ENCODE measurements at places on chromosomes 4 and X.

DNA sequence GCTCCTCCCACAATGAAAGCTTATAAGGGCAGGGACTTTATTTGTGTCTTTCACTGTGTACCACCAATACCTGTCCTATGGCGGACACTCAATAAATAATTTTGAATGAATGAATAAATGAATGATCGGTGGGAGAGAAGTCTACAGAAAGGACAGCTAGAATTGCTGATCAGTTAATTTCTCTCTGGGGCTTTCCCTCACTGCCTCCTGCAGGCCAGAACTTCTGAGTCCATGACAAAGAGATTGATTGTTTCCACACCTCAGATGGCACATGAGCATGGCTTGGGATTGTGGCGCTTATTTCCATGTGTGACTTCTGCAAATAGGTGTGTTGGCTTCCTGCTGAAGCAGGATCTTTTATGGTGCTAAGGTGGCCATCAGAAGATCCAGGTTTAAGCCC, 6.3 kb downstream of the FAM47E start:
- no peak for DNase-seq

DNA sequence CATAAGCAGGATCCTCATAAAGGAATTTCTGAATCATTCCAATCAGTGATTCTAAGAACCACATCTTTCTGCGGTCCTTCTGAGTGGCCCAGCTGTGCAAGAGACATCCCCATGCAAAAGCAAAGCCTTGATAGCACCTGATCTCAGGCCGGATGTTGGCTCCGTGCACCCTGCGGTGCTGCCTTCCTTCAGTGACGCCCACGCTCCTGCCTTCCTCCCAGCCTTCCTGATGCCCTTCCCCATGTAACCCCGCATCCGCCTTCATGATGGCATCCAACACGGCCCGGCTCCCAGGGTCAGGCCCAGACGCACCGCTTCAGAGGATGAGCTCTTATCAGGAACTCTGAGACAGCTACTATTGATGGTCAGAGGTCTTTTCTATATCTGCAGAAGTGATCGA, 20.4 kb upstream of the CYP4V2 start:
- no peak for DNase-seq

- DNase-seq, result no peak
Measured at GRCh38 chrX:111445485-111445884, 33.5 kb upstream of the DCX start.

- DNase-seq, result no peak
Measured at GRCh38 chrX:109312757-109313156, 169.1 kb downstream of the GUCY2F start.

DNA sequence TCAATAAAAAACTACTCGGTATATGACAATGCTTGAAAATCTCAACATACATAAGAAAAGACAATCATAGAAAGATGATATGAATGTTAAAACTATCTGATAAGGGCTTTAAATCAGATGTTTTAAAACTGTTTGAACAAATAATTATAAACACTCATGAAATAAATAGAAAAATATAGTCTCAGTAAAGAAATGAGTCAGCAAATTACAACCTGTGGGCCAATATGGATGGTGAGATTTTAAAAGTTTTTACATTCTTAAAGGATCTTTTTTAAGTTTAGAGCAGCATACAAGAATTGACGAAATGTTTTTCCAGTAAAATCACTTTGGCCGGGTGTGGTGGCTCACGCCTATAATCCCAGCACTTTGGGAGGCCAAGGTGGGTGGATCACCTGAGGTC, 83.1 kb downstream of the TEX11 start:
- no peak for DNase-seq
